ENCODE measurements at places on chromosomes 5 and 9.

DNA sequence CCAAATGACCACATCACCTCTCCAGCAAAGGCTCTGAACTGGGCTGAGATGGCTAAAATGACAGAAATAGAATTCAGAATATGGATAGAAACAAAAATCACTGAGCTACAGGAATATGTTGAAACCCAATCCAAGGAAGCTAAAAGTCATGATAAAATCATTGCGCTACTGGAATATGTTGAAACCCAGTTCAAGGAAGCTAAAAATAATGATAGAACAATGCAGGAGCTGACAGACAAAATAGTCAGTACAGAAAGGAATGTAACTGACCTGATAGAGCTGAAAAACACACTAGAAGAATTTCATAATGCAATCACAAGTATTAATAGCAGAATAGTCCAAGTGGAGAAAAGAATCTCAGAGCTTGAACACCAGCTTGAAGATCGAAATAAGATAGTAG, 394.9 kb upstream of the GRAMD2B start:
- DNase-seq = no peak

DNA sequence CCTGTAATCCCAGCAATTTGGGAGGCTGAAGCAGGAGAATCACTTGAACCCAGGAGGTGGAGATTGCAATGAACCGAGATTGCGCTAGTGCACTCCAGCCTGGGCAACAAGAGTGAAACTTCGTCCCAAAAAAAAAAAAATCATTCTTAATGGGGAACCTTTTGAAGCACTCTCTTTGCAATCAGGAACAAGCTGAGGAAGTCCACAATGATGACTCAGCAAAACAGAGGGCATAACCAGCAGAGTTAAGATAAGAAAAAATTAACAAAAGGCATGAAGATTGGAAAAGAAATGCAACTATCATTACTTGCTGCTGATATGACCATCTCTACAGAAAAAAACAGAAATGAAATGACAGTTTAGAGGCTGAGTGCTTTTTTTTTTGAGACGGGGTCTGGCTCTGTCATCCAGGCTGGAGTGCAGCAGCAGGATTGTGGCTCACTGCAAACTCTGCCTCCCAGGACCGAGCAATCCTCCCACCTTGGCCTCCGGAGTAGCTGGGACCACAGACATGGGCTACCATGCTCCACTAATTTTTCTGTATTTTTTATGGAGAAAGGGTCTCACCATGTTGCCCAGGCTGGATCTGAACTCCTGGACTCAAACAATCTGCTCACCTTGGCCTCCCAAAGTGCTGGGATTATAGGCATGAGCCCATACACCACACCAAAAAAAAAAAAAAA, 88.0 kb downstream of the FNBP1 start:
- no peak for DNase-seq

GRCh38 chr5:159783726-159784247, 132.5 kb upstream of the ADRA1B start:
- no peak for DNase-seq

DNA sequence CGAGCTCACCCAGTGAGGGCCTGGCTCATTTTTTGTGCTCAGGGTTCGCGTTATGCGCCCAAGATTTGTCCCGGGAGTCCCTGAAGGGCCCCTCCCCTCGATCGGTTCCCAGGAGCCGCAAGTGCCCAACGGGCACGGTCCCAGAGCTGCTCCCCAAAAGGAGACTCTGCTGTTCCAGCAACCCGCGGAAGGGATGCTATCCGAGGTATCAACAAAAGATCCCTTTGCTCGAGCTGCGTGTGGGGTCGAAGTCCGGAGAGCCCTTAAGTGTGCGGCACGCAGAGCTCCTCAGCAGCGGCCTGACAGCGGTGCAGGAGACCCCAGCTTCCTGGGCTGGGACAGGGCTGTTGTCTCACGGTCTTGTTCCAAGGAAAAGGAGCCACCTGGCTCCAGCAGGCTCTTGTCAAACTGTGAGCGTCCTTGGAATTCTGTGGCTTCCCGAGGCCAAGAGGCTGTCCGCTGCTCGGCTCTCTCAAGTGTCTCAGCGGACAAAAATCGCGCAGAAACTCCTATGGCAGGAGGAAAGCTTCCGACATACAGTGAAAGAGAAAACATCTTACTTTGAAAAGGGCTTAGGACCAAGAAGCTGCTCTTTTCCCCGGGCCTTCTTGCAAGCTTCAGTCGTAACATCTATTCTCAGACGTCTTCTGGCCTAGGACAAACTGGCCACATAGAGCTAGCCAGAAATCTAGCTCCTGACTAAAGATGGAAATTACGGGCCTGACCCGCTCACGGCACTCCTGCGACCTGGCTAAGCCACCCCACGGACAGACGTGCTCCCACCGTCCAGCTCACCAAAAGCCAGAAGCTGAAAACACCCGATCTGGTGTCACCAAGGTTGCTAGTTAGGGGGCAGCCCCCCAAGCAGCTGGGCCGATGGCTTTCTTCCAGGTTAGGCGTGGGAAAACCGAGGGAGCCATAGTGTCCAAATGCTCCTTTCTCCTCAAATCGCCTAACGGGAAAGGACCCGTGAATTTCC, 2.6 kb upstream of the FOXB2 start:
- DNase-seq = no peak

GRCh38 chr5:89191374-89191773, 308.4 kb upstream of the MEF2C start:
- DNase-seq = no peak

- DNase-seq = no peak
Measured at GRCh38 chr5:6899221-6899620, 186.0 kb downstream of the TENT4A start.

DNA sequence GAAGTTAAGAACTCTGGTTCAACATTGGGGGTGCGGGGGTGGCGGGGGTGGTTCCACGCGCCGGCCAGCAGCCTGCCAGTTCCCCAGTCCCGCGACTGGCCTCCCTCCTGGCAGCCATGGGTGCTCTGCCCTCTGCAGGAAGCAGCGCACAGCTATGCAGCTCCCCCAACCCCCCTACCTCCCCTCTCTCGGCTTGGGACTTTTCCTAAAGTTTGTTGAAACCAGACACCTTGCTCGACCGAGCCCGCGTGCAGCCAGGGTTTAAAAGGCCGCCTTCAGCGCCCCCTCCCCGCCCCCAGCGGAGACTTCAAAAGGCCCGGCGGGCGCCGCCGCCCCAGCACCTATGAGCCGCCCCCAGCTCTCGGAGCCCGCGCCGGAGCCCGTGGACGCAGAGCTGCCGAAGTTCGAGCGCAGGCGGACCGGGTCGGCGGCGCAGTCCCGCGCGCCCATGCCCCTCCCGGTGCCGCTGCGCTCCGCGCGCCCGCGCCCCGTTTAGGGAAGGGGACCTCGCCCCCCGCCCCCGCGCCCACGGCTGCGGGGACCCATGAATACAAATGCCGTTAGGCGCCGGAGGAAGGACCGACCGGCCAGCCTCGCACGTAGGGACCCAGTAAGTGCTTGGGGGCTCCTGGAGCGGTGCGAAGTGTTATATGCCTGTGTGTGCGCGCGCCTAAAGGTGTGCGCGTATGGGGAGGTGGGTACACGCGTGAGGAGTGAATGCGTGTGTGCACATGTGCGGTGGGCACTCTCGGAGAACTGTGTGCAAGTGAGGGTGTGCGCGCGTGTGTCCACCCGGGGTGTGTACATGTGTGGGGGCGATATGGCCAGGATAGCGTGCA, 1.4 kb upstream of the COL27A1 start:
- DNase-seq = peak; percentile 31

DNA sequence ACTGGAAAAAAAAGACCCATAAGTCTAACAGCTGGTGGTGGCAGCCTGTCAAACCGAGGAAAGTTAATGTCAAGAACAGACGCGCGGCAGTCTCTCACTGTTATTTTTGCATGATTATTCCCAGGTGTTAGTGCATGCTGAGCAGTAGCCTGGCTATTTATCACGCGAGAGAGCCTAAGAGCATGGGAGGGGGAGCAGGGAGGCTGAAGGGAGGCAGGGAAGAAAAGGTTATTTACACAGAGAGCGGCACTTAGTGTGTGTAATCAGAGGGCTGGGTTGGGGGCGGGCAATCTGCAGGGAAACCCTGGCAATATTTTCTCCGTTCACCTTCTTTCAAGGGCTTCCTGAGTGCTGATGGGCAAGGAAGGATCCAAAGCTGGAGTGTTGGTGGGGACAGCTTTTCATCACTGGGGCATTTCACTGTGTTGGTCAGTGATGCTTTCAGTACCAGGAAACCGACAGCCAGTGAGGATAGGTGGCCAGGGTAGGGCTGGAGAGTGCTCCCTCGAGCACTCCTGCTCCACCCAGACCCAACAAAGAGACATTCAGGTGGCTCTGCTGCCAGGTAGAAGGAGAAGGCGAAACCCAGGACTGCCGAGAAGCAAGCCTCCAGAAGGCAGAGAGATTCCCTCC, 39.6 kb downstream of the ZNF608 start:
- DNase-seq = peak; percentile 42

DNA sequence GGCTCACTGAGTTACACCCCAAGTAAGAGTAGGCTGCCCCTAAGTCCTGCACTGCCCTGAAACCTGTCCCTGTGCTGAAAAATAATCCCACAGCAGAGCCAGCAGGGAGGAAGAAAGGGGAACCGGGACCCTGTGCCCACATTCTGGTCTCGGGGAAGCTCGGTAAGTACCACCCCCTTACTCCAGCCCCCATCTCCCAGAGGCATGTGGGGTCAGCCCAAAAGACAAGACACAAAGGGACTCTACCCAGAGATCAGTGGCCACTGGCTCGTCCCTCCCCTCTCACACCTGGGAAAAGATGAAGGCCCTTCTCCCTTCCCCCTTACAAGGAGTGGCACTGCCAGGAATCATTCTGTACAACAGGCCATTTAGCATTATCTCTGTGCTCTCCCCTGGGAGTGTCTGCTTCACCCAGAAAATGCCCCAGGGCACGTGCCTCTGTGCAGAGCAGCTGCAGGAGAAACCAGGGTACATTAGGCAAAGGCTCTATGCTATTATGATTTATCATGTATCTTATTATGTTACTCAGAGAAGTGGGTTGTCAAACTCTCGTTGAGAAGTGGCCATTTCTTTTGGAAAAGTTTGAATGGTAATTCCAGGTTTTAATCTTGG, 71.3 kb downstream of the NDFIP1 start:
- DNase-seq = no peak

- DNase-seq = no peak
Measured at GRCh38 chr5:157283434-157283833, 17.5 kb downstream of the CYFIP2 start.

- DNase-seq = no peak
Measured at GRCh38 chr5:72572236-72572765, 65.1 kb upstream of the ZNF366 start.

DNA sequence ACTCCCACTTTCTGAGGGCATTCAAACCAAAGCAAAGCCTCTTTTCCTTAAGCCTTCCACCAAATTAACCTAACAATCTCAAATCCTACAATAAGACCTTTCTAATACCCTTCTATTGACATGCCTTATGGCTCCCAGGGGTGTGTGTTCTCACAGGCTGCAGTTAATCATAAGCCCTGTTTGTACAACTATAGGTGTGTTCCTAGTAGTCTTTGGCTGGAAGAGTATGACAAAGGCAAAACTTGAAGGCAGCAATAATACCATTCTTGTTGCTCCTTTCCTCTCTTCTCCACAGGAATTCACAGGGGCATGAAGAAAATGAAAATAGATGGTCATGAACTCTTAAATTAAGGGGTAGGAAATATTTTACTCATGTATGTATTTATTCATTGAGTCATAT, 10.9 kb upstream of the FBXO38 start:
- no peak for DNase-seq

DNA sequence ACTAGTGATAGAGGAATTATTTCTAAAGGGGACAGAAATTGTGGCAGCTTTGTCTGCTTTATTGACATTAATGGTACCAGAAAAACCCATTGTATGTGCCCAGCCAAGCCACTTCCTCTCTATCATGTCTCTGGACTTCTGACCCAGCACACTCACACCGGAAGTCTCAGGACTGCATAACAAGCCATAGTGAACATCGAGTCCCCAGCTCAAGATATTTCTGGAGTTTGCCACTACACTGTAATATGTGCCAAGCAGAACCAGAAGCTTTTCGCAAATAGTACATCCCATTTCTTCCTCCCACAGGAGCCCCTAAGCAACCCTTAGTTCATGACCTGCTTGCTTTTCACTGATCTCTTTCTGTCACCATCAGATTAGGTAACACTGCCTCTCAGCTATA, 187.4 kb upstream of the GHR start:
- DNase-seq = no peak

GRCh38 chr9:133121198-133121914, at the start of gene RALGDS:
Gene RALGDS, minus strand, starts transcription at chr9:133121240. Its CDS starts 86 bp downstream, at chr9:133121154.
- peak; percentile 97 for DNase-seq

- DNase-seq = no peak
Measured at GRCh38 chr5:112227911-112228631, 191.0 kb downstream of the EPB41L4A start.

GRCh38 chr9:134338394-134339182, 12.3 kb downstream of the RXRA start:
- no peak for DNase-seq

GRCh38 chr5:170362656-170363055, 26.5 kb downstream of the KCNMB1 start:
- no peak for DNase-seq

- no peak for DNase-seq
Measured at GRCh38 chr9:38284588-38285051, 107.9 kb upstream of the ALDH1B1 start.

DNA sequence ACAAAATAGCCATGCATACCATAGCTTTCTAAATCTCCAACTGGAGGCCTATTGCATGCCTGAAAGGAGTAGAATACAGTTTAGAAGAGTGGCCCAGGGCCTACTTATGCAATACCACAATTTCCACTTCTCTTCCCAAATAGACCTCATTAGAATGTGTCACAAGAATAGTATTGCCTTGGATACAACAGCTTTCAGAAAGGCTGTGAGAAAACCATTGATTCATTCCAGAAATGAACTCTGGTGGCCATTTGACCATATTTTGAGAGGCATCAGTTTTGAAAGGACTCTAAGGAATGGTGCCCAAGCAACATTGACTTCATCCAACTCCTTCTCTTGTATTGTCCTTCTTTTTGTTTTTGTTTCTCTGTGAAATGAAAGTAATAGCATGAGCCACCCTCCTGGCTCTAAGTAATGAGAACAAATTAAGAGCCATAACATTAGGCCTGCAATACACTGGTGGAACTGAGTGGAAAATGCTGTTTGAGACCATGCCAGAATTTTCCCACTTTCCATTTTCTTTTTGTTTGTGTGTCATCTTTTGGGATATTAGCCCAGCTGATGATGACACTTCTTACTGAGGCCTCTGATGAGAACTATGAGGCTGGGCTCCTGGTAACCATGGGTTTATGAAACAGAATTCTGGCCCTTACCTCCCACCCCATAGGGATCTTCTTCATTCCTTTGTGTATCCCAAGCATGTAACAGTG, 90.2 kb downstream of the TMEM174 start:
- no peak for DNase-seq
